ENCODE measurements at places on chromosomes 11 and 22. TPM values are rescaled to one million over a fixed set of nuclear protein-coding genes. Genes with fewer than 3 reads are reported as not detected.

PGA5 gene
- total RNA-seq, result not detected

- peak overlapping the region; percentile 21 for H3K4me3 ChIP-seq
- H3K27me3 ChIP-seq, result no peaks in the 10 kb centered on the region
- H3K36me3 ChIP-seq, result no peaks in the 10 kb centered on the region
- H3K4me1 ChIP-seq, result peaks cover 26% of the 10 kb centered on the region
These were observed 56.2 kb downstream of the DENND5A start for GRCh38 chr11:9208726-9209501.

GRCh38 chr11:15006139-15006759 lies 34.1 kb upstream of the CALCA start:
- no peak overlapping the region for H3K4me3 ChIP-seq
- H3K27ac ChIP-seq, result no peak overlapping the region
- no peaks in the 10 kb centered on the region for H3K4me1 ChIP-seq
- DNase-seq, result no peak
- no peaks in the 10 kb centered on the region for H3K36me3 ChIP-seq

DNA sequence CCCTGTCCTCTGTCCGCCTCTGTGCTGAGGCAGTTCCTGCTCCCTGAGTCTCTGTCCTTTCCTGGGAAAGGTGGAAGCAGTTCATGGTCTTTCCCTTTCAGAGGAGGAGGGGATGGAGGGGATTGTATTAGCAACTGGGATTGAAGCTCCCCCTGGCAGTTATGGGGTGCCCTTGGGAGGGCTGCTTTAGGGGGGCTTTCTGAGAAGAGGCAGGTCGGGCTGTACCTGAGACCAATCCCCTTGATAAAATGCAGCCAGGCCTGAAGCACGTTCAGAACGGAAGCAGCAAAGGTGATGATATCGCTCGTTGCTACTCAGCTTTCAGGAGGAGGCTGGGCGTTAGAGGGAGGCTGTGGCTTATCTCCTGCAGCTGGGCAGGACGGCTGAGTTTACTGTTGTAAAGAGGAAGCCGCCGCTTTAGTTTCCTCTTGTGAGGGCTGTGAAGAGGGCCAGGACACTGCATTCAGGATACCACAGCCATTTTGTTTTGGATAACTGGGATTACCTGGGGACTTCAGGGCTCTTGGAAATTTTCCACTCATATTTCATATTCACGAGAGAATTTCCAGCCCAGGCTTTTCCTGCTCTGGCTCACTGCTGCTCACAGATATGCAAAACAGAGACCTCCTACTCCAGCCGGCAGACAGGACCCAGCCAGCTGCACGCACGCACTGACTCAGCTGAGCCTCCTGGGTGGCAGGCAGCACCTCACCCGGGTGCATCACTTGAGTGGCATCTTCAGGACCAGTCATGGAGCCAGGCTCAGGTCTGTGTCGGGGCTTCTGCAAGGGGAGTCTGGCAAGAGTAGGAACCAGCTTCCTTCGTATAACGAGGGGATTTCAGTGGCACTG lies 798 bp downstream of the AMPD3 start:
- H3K4me3 ChIP-seq, result peak overlapping the region; percentile 84
- H3K36me3 ChIP-seq, result no peaks in the 10 kb centered on the region
- peaks cover 12% of the 10 kb centered on the region for H3K27me3 ChIP-seq
- DNase-seq, result peak; percentile 77
- H3K4me1 ChIP-seq, result peaks cover 51% of the 10 kb centered on the region

DNA sequence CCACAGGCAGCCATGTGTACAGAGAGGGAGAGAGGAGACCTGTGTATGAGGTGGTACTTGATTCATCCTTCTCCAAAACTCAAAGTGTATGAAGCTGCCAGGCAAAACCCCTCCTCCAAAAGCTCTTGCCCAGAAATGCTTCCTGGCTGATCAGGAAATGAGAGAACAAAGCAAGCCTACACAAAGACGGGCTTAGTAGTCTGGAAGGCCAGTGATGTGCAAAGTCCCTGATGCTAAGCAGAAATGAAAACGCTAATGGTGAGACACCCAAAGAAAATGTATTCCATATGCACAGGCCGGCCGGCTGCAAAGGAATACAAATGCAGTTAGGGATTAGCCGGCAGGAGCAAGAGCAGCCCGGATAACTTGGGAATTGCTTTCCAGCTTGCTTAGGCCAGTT lies 234.9 kb upstream of the CADM1 start:
- H3K27ac ChIP-seq, result no peak overlapping the region
- no peaks in the 10 kb centered on the region for H3K4me1 ChIP-seq
- DNase-seq, result no peak

GRCh38 chr22:41976070-41976901 lies 7.0 kb downstream of the SEPTIN3 start:
- no peak overlapping the region for H3K27ac ChIP-seq
- peaks cover 5% of the 10 kb centered on the region for H3K4me1 ChIP-seq
- H3K36me3 ChIP-seq, result no peaks in the 10 kb centered on the region
- peaks cover 41% of the 10 kb centered on the region for H3K27me3 ChIP-seq
- no peak for DNase-seq

- no peak overlapping the region for H3K27ac ChIP-seq
- no peaks in the 10 kb centered on the region for H3K36me3 ChIP-seq
- peaks cover 10% of the 10 kb centered on the region for H3K27me3 ChIP-seq
- H3K4me3 ChIP-seq, result no peak overlapping the region
- no peaks in the 10 kb centered on the region for H3K4me1 ChIP-seq
- no peak for DNase-seq
These were observed 27.7 kb upstream of the SMCO4 start for GRCh38 chr11:93570759-93571413.

- DNase-seq, result no peak
- H3K27me3 ChIP-seq, result peaks cover 9% of the 10 kb centered on the region
- H3K36me3 ChIP-seq, result no peaks in the 10 kb centered on the region
- H3K27ac ChIP-seq, result no peak overlapping the region
- H3K4me1 ChIP-seq, result no peaks in the 10 kb centered on the region
- H3K4me3 ChIP-seq, result no peak overlapping the region
These were observed 18.1 kb upstream of the EFCAB6 start for GRCh38 chr22:43829904-43830851.

SCGB1D2 gene
- total RNA-seq, result not detected

PLAAT2 gene
- total RNA-seq, result not detected

HORMAD2 gene
- total RNA-seq, result not detected

- no peak overlapping the region for H3K27ac ChIP-seq
- H3K27me3 ChIP-seq, result no peaks in the 10 kb centered on the region
- peak; percentile 40 for DNase-seq
- H3K36me3 ChIP-seq, result peaks cover 6% of the 10 kb centered on the region
- H3K4me1 ChIP-seq, result no peaks in the 10 kb centered on the region
These were observed 3.4 kb downstream of the TAGLN start for GRCh38 chr11:117202386-117203068.

HEPN1 gene
- not detected for total RNA-seq

DNA sequence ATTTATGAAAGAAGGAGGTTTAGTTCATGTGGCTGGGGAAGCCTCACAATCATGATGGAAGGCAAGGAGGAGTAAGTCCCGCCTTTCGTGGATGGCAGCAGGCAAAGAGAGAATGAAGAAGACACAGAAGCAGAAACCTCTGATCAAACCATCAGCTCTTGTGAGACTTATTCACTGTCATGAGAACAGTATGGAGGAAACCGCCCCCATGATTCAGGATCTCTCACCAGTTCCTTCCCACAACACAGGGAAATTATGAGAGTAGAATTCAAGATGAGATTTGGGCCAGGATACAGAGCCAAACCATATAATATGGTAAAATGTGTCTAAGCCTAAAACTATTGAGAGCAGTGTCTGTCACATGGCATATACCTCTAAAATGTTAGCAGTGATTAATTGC lies 503.8 kb upstream of the CCDC179 start:
- H3K27ac ChIP-seq, result no peak overlapping the region
- no peaks in the 10 kb centered on the region for H3K4me1 ChIP-seq
- H3K4me3 ChIP-seq, result no peak overlapping the region
- no peak for DNase-seq

- H3K27ac ChIP-seq, result no peak overlapping the region
- no peak for DNase-seq
- peaks cover 5% of the 10 kb centered on the region for H3K27me3 ChIP-seq
- no peak overlapping the region for H3K4me3 ChIP-seq
These were observed 11.0 kb upstream of the SPDYC start for GRCh38 chr11:65159012-65159411.

- peak overlapping the region; percentile 13 for H3K4me3 ChIP-seq
- H3K27me3 ChIP-seq, result peaks cover 18% of the 10 kb centered on the region
- no peak overlapping the region for H3K27ac ChIP-seq
- no peak for DNase-seq
These were observed 1.0 kb upstream of the CHRM1 start for GRCh38 chr11:62922189-62922589.

RAB36 gene
- total RNA-seq, result 2.7 TPM

GRCh38 chr11:128525411-128526243 lies 61.7 kb downstream of the ETS1 start:
- peaks cover 2% of the 10 kb centered on the region for H3K27me3 ChIP-seq
- H3K4me1 ChIP-seq, result peaks cover 61% of the 10 kb centered on the region

DNA sequence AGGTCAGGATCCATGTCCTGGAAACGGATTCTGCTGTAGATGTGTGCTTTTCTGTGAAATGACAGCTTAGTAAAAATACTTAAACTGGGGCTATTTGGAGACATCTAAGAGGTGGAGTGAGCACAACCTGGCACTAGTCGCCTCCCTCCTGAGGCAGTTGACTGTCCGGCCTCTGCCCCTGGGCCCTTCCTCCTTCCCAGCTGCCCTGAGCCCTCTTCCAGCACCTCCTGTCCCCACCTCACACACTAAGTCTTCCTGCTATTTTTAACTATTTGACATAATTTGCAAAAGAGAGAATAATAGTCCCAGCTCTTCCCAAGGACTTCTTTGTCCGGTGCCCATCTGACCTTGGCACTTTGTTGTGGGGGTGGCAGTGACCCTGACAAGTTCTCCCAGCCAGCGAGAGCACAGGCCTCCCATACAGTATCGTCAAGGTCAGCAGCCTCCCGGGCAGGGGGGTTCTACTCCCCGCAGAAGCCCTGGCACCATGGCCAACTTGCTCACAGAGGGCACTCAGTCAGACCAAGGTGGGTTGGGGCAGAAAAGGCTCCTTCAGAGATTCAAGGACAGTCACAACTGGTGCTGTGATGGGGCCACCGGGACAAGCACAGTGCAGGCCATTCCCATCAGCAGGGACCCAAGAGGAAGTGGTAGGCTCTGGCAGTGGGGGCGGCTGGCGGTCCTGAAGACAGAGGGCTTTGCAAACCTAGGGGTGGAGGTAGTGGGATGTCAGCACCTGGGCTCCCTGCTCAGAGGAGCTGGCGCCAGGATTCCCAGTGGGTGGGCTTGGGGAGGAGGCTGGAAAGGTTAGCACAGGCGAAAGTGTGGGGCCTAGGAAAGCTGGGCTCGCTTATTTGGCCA lies 5.5 kb upstream of the NEAT1 start:
- DNase-seq, result no peak
- no peaks in the 10 kb centered on the region for H3K27me3 ChIP-seq
- peak overlapping the region; percentile 98 for H3K4me3 ChIP-seq
- H3K36me3 ChIP-seq, result no peaks in the 10 kb centered on the region
- peaks cover 51% of the 10 kb centered on the region for H3K4me1 ChIP-seq

- no peaks in the 10 kb centered on the region for H3K36me3 ChIP-seq
- no peaks in the 10 kb centered on the region for H3K4me1 ChIP-seq
- H3K27me3 ChIP-seq, result peaks cover 8% of the 10 kb centered on the region
- no peak overlapping the region for H3K27ac ChIP-seq
- no peak overlapping the region for H3K4me3 ChIP-seq
These were observed 752 bp downstream of the POU2AF1 start for GRCh38 chr11:111378185-111378860.

GRCh38 chr11:75508051-75508561 lies 17.6 kb downstream of the GDPD5 start:
- peaks cover 11% of the 10 kb centered on the region for H3K4me1 ChIP-seq
- no peak for DNase-seq
- H3K27me3 ChIP-seq, result no peaks in the 10 kb centered on the region
- no peaks in the 10 kb centered on the region for H3K36me3 ChIP-seq
- H3K27ac ChIP-seq, result peak overlapping the region; percentile 63

- peaks cover 49% of the 10 kb centered on the region for H3K4me1 ChIP-seq
- peak overlapping the region; percentile 98 for H3K27ac ChIP-seq
- H3K4me3 ChIP-seq, result peak overlapping the region; percentile 95
- no peaks in the 10 kb centered on the region for H3K36me3 ChIP-seq
These were observed 988 bp upstream of the FLI1 start for GRCh38 chr11:128692753-128693415.

GRCh38 chr22:20926243-20926642 lies 9.0 kb downstream of the CRKL start:
- DNase-seq, result no peak
- no peaks in the 10 kb centered on the region for H3K27me3 ChIP-seq
- no peak overlapping the region for H3K4me3 ChIP-seq
- no peak overlapping the region for H3K27ac ChIP-seq
- peaks cover 49% of the 10 kb centered on the region for H3K4me1 ChIP-seq

GRCh38 chr11:46278387-46279125 lies 1.1 kb downstream of the CREB3L1 start:
- H3K4me1 ChIP-seq, result peaks cover 7% of the 10 kb centered on the region
- H3K36me3 ChIP-seq, result no peaks in the 10 kb centered on the region

Data from natural killer cell treated with Interleukin-12 subunit alpha and Interleukin-12 subunit beta and Interleukin-15 and Interleukin-18, amount 100 ng/mL, for 72 hours (primary cell).